ENCODE measurements at places on chromosomes 5 and 9.

DNA sequence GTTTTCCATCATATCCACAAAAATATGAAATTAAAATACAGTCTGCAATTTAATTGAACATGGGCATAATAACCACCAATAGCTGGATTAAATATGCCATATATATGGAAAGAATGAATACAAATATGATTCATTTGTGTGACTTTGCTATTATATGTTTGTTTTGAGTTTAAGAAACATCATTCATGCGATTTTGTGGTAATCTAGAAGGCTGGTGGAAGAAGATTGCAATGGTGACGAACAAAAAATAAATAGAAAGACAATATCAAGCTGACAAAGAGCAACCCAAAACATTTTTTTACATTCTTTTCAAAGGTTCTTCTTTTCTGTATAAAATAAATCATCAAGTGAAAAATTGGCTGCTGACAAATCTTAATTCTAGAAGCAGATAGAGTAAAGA, 610.0 kb downstream of the MAT2B start:
- no peak for DNase-seq

GRCh38 chr5:154722936-154723335, 32.2 kb upstream of the LARP1 start:
- DNase-seq, result no peak

GRCh38 chr5:116409591-116410296, 164.9 kb downstream of the SEMA6A start:
- DNase-seq, result no peak

GRCh38 chr5:172860520-172861443, 26.7 kb downstream of the ERGIC1 start:
- DNase-seq, result no peak

GRCh38 chr5:180816608-180817534, 14.3 kb upstream of the MGAT1 start:
- no peak for DNase-seq

DNA sequence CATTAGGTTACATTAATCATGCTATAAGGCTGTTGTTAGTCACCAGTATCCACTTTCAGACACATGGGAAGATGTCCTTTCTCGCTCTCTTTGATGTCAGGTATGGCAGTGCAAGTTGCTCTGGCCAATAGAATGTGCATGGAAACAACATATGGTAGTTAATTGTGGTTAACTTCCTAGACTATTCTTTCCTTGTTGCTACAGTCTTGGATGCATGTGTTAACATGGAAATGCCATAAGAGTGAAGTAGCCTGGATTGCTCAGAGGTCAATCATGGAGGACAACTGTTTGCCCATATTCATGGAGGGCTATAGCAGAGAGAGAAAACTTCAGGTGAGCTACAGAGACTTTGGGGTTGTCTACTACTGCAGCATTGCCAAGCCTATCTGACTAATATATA, 245.8 kb upstream of the GAS1 start:
- DNase-seq, result no peak

GRCh38 chr5:158995694-158996173, 104.0 kb downstream of the EBF1 start:
- no peak for DNase-seq

DNA sequence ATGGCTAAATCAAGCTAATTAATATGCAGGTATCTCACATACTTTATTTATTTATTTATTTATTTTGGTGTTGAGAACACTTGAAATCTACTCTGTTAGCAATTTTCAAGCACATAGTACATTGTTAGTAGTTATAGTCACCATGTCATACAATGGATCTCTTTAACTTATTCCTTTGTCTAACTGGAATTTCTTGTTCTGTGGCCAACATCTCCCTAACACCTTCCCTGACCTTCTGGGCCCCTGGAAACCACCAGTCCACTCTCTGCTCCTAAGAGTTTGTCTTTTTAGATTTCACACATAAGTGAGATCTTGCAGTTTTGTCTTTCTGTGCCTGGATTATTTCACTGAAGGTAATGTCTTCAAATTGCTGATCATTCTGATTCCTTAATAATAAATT, 229.1 kb downstream of the SEMA5A start:
- DNase-seq, result no peak

GRCh38 chr5:80860924-80861613, 99.1 kb upstream of the RASGRF2 start:
- DNase-seq, result no peak

GRCh38 chr9:124818431-124819281, 34.6 kb upstream of the WDR38 start:
- DNase-seq, result no peak

DNA sequence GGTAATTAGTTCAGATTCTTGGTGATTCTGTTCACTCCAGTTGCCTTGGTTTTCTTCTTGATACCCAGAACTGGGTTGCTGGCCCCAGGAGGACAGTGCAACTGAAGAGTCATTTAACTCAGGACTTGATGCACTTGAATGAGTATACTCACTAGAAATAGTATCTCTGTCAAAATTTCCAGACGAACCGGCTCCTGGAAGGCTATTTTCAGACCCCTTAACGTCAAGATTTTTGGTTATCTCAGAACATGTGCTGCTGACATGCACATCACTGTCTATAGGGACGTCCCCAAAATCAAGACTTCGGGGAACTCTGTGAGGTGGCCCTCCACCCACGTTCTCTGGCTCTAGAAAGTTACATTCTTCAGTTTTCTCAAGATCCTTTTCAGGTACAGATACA, 56.7 kb upstream of the PCA3 start:
- DNase-seq, result no peak

- DNase-seq, result no peak
Observed at GRCh38 chr9:92590377-92590776, 54.6 kb upstream of the ECM2 start.

- no peak for DNase-seq
Observed at GRCh38 chr9:1857808-1858207, 157.3 kb upstream of the SMARCA2 start.

DNA sequence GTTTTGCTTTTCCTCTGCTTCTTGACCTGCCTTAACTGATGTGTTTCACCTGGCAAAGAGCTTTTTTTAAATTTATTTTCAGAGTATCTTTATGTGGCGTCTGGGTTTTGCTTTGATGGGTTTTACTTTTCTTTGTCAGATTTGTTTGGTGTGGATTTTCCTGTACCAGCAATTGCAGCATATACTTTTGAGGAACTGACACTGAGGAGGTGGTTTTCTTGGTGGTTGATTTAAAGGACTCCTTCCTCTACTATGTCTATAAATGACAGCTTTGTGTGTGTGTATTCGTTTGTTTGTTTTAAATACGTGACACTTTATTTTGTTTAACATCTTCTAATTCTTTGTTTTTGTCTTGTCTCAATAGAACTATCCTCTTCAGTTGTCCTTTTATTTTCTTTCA, 1071.9 kb upstream of the ARRDC3 start:
- no peak for DNase-seq

- DNase-seq, result no peak
Observed at GRCh38 chr9:130411566-130411915, 33.2 kb upstream of the ASS1 start.

DNA sequence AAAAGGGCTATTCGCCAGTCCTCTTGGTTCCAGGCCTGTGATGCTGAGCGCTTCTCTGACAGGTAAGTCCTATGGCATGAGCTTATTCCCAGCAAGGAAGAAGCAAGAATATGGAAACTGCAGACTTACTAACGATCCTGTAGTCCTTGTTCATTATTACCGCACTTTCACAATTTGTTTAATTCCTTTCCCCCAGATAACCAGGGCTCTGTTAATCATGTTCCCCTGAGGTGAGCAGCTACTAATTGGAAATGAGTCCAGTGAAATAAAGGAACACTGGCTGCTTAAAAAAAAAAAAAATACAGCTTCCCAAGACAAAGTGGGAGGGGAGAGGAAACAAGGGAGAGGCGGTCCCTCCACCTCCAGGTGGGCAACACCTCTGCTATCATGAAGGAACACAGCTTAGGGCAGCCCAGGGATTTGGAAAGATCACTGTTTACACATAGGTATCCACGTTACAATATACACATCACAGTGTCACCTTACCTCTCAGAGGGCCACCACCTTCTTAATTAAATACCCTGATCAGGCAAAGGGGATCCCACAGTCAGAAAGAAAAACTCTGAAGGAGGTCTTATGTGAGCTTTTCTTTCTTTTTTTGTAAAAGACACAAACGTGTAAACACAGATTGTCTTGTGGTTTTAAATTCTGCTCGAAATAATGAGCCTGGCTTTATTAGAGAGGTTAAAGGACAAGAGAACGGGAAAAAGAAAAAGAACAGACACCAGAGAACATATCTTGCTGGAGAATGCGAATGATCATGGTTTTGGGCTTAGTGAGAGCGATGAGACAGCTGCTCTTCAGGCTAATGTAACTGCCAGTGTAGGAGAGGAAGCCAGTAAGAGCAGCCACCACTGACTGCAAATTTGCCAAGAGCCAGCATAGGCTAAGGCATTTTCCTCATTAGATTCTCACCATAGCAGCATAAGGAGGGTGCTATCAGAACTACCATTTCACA, 258.6 kb downstream of the CRB2 start:
- no peak for DNase-seq

DNA sequence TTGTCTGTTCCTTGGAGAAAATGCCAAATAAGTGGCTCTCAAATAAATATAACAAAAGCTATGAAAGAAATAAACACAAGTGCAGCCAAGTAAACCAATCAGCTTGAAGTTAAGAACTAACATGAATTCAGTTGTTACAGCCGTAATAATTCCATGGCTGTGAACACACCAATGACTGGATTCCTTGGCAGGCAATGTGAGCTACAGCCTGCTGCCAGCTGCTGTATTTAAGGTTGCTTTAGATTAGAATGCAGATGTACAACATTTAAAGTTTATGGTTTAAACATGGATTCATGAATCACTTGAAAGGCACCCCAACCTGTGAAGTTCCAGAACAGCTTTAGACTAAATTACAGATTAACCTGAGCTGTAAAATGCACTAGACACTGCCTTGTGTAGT, 626.4 kb upstream of the SEMA6A start:
- no peak for DNase-seq

DNA sequence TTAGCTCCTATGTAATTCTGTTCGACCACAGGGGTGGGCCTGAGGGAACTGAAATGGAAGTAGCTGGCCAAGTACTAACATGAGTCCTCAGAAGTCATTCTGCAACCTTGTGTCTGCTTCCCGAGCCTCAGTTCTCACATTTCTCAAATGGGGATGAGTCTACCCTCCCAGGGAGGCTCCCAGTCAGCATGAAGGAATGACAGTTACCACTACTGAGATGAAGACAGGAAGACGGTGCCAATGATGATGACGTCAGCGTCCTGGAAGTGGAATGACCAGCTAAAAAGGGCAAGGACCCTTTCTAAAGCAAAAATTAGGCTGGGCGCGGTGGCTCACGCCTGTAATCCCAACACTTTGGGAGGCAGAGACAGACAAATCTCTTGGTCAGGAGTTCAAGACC, 6.8 kb downstream of the PIP5KL1 start:
- DNase-seq, result no peak

DNA sequence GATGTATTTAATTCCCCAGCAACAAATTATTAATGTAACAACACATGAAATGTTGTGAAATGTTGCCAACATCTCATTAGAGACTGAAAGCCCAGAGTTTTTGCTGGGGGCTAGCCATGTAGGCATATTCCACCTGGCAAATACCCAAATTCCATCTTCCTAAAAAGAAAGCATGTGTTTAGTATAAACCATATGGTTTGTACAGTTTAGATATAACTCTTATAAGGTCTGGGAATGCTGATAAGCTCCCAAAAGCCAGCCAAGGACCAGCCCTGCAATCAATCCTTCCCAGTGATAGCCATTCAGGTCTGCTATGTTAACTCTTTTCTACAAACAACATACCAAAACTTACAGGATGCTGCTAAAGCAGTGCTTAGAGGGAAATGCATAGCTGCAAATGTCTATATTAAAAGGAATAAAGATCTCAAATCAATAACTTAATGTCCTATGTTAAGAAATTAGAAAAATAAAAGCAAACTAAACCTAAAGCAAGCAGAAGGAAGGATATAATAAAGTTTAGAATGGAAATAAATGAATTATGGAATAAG, 158.9 kb downstream of the AUH start:
- no peak for DNase-seq

DNA sequence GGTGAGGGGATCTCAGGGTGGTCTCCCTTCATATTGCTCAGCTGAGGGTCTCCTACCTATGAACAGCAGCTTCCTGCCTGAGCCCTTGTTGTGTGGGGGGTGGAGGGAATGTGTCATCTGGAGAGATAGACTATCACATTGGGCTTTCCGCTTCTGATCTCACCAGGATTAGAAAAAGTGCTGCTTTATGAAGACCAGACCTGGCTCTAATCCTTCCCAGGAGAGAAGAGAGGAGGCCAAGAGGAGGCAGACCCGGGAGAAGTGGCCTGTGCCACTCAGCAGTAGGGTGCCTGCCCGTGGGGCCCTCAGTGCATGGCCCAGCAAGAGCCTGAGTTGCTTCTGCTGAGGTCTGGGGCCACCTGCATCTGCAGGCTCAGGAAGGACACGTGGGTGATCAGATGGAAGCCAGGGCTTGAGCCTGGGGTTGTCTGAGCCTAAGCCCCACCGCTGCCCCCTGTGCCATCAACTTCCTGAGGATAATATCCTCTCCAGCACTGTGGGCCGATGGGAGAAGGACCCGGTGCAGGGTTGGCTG, 22.1 kb upstream of the COL5A1 start:
- no peak for DNase-seq

DNA sequence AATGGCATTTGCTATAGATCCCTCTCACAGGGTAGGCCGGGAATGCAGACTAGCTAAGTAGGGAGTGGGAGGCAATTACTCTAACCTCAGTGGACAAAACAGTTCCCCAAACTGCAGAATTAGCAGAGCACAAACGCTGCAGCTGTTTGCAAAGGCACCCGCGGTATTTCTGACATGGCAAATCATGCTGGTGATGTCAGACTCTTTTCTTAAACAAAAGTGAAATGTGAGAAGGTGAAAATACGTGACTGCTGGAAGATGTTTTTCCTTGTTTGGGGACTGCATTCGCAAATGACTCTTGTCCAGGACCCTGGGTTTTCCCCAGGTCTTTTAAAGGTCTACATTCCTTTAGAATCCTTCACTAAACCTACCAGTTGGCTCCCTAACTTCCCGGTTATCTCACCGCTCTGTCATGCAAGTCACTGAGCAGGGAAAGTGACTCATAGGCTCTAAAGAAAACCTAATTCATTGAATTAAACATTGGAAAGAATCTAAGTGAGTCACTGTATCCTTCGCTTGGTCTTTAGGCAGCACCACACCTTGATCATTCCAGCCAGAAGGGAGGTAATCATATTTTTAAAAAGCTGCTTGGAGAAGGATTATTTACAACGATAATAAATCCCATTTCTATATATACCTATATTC, 91.5 kb upstream of the DNAH5 start:
- DNase-seq, result no peak

DNA sequence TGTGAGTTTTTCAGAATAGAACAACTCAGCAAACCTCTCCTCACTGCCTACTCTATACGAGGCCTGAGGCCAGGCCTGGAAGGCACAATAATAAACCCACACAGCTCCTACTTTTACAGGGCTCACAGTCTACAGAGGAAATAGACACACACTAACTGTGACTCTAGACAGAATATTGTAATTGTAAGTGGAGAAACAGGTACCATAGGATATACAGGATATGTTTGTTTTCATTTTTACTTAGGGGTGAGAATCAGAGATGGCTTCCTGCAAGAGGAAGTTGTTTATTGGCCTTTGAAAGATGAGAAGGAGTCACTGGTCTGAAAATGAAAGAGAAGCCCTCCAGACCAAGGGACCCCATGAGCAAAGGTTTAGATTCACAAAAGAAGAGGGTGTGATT, 35.8 kb upstream of the TGFBR1 start:
- DNase-seq, result no peak

All from NK-92 treated with Interleukin-12 subunit alpha and Interleukin-12 subunit beta, amount 100 ng/mL, for 24 hours (cell line).